Astrocyte (in vitro differentiated cells and primary cell): ENCODE measurements at places on chromosomes 13 and 19. TPM values are rescaled to one million over a fixed set of nuclear protein-coding genes. Genes with fewer than 3 reads are reported as not detected.

DNA sequence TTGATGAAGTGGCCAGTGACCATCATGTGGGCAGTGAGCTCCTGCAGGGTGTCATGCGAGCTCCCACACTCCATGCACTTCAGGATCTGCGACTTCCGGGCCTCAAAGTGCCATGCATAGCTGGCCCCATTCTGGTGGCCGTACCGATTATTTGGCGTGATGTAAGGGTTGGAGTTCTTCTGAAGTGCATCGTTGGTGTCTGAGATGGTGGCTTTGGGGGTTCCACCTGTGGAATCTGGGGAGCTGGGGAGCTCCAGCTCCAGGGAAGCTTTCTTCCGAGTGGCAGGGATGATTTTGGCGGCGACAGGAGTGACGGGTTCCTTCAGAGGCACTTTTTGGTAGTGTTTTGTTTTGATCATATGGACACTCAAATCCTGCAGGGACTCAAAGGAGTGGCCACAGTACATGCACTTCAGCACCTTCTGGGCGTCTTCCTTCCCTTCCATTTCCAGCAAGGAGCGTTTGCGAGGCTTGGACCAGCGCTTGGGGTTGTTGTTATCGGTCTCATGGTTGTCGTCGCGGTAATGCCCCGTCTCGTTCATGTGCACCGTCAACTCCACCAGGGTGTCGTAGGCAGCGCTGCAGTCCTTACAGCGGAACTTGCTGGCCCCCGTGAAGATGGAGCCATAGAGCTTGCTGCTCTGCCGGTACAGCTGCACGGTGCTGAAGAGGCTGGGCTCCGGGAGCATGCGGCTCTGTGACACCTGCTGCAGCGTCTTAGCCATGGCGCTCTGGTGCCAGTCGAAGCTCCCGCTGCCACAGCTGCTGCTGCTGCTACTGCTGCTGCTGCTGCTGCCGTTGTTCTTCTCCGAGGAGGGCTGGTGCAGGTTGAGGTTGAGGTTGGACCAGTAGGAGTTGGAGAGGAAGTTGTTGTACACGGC, 70.4 kb downstream of the TSHZ3 start:
- no peak for DNase-seq

Gene OVOL3
- total RNA-seq = not detected in 2 replicates

- DNase-seq = peak; percentile 0
Observed at GRCh38 chr13:62119739-62120700, 704.4 kb upstream of the PCDH20 start.

DNA sequence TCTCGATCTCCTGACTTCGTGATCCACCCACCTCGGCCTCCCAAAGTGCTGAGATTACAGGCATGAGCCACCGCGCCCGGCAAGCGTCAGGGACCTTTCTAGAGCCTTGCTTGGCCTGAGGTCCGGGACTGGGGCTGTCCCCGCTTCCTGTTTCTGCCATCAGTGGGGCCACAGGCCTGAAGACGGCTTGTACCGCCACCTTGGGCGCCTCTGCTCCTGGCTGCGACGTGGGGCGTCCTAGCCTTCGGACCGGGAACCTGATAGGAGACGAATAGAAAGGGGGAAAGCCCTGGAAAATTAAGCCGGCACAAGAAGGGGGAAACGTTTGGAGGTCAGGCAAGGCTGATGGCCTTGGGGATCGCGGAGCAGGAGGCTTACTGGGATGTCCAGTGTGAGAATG, 35.1 kb downstream of the RNF6 start:
- DNase-seq = no peak

DNA sequence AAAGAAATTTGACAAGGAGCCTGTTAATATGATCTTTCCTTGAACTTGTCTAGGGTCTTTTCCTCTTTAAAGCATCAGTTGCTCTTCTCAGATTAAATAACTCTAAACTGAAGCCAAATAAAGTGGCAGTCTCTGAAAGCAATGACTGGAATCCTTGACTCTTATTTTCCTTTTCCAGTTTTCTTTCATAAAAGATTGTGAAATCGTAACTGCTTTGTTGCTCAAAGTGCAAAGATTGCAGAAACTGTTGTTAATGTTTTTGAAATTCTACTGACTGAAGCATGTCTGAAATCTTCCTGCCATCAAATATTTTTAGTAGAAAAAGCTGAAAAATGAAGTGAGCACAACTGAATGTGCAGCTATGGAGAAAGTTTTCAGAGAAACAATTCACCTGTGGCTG, 1.9 kb downstream of the NHLRC3 start:
- no peak for DNase-seq

Gene PROZ
- total RNA-seq = not detected in 2 replicates

GRCh38 chr19:34269968-34270621, 15.7 kb downstream of the GARRE1 start:
- peak; percentile 77 for DNase-seq

Gene TSPAN16
- total RNA-seq = not detected in 2 replicates

Gene MPND
- 10.3 and 14.7 TPM in 2 replicates for total RNA-seq

- no peak for DNase-seq
Observed at GRCh38 chr13:114112826-114113322, 19.5 kb downstream of the RASA3 start.

Gene ZNF878
- total RNA-seq = not detected in 2 replicates

GRCh38 chr13:27905650-27906049, 14.2 kb upstream of the PDX1 start:
- DNase-seq = no peak

DNA sequence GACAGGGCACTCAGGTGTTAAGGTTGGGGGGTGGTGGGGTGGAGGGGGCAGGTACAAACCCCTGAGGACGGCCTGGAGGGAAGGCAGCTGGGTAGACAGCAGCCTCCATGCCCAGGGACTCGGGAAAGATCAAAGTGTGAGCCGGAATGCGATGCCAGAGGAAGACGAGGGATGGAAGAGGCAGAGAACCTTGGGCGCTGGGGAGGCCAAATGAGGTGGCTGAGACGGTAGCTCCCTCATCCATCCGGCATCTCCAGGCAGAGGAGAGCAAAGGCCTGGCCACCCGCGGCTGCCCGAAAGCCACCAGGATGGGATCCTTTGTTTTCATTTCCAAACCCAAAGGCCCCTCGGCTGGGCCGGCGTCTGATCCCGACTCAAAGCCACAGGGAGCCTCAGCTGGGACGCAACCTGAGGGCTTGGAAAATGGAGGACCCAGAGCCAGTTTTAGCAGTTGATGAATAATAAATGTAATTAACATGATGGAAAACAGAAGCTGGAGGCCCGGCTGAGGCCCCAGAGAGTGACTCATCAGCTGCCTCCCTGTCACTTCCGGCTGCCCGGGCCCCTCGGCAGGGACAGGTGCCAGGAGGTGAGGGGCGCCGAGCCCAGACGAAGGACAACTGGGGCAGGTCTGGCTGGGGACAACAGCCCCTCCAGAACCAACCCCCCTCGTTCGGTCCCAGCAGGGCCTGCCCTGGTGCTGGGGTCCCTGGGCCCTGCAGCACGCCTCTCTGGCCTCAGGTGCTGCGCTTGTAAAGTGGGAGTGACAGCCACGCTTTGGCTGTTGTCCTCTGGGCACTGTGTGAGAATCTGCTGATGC, 61.6 kb downstream of the CEBPG start:
- DNase-seq = peak; percentile 17

Gene OR7D2
- total RNA-seq = not detected in 2 replicates

DNA sequence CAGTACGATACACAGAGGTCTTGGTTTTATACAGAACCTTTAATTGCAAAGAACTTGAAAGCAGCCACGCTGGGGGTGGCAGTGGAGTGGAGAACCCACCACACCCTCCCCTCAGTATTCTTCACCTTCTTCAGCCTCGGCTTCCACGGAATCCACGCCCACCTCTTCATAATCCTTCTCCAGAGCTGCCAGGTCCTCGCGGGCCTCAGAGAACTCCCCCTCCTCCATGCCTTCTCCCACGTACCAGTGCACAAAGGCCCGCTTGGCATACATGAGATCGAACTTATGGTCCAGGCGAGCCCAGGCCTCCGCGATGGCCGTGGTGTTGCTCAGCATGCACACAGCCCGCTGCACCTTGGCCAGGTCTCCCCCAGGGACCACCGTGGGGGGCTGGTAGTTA, 7.9 kb downstream of the TUBA3C start:
- DNase-seq = no peak

GRCh38 chr19:16383584-16384161, 59.0 kb downstream of the KLF2 start:
- no peak for DNase-seq

Gene ZNF493
- total RNA-seq = 11.6 and 13.0 TPM in 2 replicates

DNA sequence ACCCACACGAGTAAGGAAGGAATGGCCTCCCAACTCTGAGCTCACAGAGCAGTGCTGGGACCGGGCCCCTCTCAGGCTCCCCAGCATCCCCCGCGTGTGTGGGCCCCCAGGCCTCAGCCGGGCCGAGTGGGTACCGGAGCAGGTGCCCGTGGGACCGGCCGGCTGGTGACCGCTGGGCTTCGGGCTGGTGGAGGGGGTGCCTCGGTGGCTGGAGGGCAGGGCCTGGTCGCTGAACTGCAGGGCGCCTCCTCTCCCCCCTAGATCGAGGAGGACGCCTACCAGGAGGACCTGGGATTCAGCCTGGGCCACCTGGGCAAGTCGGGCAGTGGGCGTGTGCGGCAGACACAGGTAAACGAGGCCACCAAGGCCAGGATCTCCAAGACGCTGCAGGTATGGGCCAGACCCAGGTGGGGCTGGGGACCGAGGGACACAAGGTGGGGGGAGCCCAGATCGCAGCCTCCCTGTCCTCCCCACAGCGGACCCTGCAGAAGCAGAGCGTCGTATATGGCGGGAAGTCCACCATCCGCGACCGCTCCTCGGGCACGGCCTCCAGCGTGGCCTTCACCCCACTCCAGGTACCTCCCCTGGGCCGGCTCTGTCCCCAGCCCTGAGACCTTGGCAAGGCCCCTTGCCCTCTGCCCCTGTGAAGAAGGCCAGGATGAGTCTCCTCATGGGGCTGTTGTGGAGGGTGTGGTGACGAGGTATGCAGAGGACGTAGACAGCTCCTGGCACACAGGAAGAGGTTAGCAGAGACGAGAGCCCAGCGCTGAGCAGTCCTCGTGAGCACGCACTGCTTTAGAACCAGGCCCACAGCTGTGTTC, 8.6 kb upstream of the CNOT3 start:
- no peak for DNase-seq

DNA sequence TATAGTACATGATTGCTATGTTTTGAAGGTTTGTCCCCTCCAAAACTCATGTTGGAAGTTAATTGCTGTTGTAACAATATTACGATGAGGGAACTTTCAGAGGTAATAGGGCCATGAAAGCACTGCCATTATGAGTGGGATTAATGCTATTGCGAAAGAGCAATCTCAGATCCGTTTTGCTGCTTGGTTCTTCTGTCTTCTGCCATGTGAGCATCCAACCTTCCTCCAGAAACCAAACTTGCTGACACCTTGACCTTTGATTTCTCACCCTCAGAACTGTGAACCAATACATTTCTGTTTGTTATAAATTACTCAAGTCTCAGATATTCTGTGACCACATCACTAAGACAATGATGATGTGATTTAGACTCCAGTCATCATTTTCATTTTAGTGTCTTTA, 2590.9 kb downstream of the PCDH9 start:
- DNase-seq = no peak

Gene TMEM255B
- total RNA-seq = 7.1 and 8.4 TPM in 2 replicates

GRCh38 chr19:22427960-22428913, 6.1 kb upstream of the ZNF98 start:
- DNase-seq = no peak

Gene MYO16
- 0.05 and 0.14 TPM in 2 replicates for total RNA-seq

GRCh38 chr19:42113641-42114348, 18.5 kb downstream of the POU2F2 start:
- DNase-seq = peak; percentile 97

- DNase-seq = no peak
Observed at GRCh38 chr13:83286737-83287136, 595.5 kb downstream of the SLITRK1 start.

DNA sequence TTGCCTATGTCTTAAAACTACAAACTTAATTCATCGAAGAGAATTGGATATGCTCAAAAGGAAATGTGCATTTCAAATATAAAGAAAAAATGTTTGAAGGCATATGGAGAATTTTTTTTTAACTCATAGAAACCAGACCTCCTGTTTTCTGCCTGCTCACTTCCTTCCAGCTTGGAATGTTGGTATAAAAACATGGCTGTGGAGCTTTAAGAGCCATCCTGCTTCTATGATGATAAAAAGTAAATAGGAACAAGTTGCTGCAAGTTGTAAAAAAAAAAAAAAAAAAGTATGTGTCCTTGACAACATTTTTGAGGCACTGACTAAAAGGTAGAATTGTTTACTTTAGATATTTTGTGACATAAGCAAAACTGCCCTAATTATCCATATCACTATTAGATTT, 1230.7 kb downstream of the PCDH9 start:
- DNase-seq = no peak

Gene WDR87
- total RNA-seq = not detected in 2 replicates

Gene NCCRP1
- total RNA-seq = not detected in 2 replicates

DNA sequence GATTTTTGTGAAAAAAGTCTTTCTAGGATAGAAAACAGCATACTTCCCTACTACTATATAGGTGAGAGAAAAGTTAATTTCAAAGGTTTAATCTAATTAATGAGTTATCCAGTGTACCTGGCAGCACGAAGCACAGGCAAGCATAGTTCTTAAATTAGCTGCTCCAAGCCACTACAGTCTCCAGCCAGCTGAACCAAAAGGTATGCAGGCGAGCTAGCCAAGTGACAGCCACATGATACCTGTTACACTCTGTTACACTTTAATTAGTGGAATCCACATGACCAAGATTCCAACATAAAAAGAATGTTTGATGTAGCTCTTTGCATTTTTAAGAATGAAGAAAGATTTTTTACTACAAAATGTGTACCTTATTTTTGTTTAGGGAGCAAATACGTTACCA, 15.5 kb downstream of the SLC25A30 start:
- no peak for DNase-seq

DNA sequence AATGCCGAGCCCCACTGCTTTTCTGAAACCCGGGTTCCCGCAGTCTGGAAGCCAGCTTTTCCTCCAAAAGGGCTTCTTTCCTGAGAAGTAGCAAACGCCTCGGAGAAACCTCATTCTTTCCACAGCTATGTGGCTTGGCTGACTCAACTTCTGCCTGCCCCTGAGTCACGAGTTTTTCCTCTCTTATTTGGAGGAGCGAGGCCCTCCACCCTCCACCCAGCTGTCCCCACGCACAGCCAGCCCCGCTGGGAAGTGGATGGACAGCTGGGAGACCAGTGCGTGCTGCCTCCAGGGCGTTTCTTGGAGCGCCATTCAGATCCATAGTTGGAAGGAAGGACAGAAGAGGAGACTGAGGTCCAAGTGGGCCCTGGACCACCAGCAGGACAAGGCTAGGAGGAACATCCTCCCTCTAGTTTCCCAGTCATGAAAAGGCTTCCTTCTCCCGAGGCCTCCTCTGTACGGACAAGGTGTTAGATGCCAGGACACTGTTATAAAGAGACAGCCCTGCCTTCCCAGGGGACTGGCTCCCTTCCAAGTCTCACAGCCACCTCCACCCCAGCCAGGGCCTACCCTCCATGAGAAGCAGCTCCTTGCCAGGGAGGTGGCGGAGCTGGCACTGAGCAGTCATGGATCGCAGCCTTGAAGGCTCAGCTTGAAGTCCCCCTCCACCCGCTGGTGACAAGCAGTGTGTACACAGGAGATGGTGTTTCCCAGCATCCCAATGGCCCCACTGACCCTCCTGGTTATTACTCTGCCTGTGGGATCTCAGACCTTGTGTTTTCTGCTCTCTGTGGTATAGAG, 2.5 kb upstream of the PLEKHF1 start:
- DNase-seq = peak; percentile 95
